ENCODE measurements at places on chromosomes 4 and X.

- no peak for DNase-seq
Measured at GRCh38 chr4:151099976-151100417, 569 bp downstream of the RPS3A start.

DNA sequence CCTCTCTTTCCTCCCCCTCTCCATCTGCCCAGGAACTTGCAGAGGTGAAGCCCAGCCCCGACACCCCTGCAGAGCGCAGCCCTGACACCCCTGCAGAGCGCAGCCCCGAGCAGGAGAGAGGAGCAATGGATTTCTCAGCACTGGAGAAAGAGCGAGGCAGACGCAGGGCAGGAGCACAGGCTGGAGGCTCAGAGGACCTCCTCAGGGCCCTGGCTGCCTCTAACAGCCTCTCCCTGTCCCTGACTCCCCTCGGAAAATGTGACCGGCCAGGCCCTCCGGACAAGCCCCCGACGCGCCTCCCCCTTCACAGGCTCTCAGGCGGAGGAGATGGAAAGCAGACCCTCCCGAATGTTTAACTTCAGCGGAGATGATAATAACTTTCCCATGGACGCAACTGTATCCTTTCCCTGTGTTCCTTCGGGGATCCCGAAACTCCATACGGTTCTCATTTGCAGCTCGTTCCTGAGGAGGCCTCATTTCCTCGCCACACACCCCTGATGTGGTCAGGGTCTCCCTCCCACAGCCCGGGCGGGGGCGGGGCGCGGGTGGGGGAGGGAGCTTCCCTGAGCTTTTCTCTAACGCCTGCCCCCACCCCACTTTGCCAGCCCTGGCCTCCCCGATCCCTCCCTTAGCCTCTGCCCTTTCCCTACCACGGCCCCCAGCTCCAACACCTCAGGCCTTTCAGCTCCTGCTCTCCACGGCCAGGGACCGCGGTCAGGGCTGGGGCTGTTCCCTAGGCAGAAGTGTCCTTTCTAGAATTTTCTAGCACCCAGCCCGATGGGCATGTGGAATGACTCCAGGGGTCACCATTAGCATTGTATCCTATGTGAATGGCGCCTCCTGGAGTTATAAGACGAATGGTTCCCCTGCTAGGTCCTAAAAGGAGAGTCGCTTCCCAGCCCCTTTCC lies 201.1 kb upstream of the BCOR start:
- no peak for DNase-seq

GRCh38 chr4:120400441-120400840 lies 333.8 kb upstream of the MAD2L1 start:
- DNase-seq: no peak

DNA sequence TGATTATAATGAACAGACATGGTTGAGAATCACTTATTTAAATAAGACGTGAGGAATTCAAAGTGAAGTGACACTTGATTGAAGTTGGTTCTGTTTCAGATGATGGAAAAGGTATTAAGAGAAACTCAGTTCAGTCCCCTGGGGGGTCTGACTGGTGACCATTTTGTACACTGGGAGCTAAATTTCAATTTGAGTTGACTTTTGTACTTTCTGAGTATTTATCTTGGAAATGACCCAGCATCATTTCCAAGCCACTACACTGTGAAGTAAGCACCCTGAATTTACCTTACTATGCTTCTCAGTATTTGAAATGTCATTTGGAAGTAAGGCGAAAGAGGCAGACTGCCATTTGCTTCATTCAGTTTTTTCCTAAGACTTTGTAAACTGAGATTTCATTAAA lies 73.4 kb downstream of the CNOT6L start:
- no peak for DNase-seq

DNA sequence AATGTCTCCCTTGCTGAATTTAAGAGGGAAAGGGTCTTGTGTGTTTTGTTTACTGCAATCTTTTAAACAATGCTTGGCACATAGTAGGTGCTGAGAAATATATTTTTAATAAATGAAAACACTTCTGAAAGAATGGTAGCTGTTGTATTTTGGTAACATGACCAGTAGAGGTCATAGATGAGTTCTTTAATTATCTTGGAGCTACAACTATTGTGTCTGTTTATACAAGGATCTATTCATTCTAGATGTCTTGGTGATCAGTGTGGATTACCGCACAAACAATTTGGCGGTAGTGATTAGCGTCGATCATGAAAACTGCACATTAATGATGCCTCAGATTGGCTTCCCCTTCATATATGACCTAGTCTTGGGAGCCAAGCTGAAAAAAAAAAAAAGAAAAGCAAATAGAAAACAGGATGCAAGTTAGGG lies 21.4 kb upstream of the SCRG1 start:
- no peak for DNase-seq

DNA sequence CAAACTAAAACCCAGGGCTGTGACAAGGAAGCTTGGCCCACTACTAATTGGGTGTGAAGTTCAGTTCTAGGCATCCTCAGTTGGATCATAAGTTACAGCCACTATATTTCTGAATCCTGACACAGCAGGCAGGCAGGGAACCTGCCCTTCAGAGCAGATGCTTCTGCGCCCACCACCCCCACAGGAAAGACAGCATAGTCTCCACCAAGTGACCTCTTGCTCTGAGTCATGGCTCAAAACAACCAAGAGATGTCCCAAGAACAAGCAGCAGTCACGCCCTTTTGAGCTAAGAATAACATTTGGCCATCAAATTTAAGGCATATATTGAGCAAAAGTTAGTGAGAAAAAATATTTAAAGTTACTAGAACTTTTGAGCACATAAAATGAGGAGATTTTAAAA lies 170.7 kb upstream of the SMARCAD1 start:
- DNase-seq: no peak

GRCh38 chrX:64151911-64152310 lies 53.6 kb downstream of the AMER1 start:
- DNase-seq: no peak

DNA sequence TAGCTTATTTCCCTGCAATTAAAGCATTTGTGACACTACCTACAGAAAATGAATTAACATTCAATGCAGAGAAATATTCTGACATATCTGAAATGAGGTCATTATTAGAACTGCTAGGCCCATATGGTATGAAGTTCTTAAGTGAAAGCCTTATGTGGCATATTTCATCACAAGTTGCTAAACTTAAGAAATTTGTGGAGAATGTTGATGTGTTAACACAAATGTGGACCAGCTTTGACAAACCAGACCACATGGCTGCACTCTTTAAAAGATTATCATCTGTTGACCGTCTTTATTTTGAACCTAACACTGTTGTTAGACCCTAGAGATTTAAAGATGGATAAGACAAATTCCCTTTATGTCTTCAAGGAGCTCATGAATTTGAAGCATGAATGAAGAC lies 1024.1 kb downstream of the RPA4 start:
- DNase-seq: no peak

DNA sequence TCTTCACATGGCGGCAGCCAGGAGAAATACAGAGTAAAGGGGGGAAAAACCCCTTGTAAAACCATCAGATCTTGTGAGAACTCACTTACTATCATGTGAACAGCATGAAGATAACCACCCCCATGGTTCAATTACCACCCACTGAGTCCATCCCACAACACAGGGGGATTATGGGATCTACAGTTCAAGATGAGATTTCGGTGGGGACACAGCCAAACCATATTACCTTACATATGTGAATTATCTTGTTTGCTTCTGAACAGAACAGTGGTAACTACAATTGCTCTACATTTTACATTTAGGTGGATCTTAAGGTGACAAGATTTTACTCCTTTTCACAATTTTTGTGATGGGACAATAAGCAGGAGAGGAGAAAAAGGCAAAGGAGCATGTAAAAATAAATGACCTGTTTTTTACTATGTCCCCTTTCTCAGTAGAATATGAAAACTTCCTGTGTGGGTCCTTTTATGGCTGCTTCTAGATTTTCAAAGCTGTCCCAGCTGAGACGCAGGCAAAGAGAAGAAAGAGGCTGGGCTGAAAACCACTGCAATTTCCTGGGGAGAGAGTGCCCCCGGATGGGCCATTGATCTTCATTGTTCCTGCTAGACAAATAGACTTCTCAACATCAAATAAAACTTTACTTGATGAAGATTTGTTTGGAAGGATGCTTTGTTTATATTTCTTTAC lies 45.9 kb upstream of the PGM2 start:
- no peak for DNase-seq

- DNase-seq: no peak
Measured at GRCh38 chrX:119475389-119476101, 7.3 kb downstream of the SLC25A5 start.

DNA sequence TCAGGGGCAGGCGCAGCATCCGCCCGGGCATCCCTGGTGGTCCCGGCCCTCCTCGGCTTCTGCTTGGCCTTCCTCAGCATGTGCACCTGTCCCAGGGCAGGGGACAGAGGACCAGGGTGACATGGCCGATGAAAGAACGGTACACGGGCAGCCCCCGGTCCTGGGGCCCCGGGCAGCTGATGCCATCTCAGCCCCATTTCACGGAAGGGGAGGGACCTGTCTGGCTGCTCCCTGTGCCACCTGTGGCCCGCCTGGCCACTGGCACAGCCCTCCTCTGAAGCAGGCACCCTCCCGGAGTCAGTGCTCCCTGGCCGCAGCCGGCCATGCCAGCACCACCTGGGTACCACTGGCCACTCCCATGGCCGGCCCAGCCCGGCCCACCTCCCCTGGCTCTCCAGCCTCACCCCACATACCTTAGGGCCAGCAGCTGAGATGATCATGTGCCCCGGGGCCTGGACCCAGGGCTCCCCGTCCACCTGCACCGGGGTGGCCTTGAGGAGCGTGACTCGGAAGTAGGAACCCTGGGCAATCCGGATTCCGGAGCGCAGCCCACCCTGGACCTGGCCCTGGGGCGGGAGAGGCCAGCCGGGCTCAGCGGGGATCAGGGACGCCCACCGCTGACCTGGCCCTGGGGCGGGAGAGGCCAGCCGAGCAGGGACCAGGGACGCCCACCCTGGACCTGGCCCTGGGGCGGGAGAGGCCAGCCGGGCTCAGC lies 12.6 kb downstream of the DGKQ start:
- no peak for DNase-seq

- no peak for DNase-seq
Measured at GRCh38 chr4:24813732-24814131, 18.4 kb downstream of the SOD3 start.

DNA sequence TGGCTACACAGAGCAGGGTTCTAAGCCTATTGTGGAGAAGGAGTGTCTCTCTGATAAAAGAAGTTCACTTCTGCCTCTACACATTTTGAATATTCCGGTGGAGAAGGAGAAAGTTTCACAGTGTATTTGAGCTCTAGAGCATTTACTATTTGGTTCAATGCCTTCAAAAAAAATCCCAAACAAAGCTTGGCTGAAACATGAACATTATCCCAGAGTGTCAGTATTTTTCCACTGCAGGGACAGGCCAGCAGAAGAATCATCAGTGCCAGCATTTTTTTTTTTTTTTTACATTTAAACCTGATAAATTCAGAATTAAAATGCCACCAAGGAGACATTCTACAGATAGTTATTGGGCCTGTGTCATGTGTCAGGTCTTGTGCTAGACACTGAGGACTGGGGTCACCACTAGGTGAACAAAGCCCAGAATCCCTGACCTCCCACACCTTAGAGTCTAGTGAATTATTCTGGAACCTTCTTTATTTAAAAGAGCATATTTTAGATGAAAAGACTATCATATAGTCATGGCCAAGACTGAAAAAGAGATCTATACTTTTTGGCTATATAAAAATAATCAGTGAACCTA lies 48.0 kb upstream of the NAP1L5 start:
- DNase-seq: no peak

Data from NCI-H187 (cell line).